Prostate gland (tissue), 2 donors: ENCODE measurements at places on chromosomes 12 and 14.

DNA sequence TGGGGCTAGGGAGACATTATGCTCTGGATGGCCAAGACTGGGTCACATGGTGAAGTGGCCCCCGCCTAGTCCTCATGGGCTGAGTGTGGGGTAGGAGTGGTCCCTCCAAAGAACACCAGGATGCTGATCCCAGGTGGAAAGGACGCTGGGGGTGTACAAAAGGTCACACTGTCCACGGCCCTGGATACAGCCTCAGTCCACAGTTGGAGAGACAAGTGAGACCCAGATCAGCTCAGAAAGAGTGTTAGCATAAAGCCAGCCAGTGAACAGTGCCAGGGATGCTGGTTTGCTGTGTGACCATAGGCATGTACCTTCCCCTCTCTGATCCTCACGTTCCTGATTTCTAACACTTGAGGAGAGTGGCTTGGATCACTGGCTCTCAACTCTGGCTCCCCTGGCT lies 13.4 kb upstream of the OAS2 start:
- no peak for DNase-seq

DNA sequence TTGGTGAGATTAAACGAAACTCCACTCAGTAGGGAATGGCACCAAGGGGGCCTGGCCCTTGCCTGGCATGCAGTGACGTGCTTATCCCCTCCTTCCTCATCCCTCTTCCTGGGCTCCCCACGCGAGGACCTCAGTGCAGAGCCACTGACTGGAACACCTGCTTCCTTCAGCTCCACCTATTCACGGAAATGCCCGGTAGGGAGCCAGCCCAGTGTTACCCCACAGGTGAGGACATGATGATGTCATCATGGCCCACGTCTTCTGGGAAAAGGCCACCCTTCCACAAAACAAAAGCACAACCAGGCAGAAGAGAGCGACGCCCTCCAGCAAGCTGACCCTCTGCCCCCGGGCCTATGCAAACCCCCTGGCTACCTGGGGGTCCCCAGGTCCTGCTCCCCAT lies 42.1 kb downstream of the CCDC85C start:
- no peak for DNase-seq

DNA sequence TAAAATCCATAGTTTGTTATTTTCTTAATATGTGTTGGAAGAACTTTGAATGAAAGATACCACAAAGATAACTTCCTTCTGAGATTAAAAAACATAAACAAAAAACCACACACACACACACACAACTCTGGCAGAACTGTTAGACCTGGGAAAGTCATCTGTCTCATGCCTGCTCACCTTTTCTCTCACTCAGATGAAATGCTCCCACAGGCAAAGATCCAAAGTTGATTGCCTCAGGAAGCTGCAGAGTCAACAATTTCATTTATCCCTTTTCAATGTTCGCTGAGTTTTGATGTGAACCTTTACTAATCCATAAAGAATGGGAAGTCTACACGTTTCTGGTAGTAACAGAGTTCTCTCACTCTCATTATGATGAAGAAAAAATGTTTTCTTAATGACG lies 112.0 kb downstream of the DENND5B start:
- no peak for DNase-seq

- peak; percentile 62 for DNase-seq
Observed at GRCh38 chr14:22822571-22823098, 7.1 kb upstream of the MRPL52 start.
